ENCODE measurements at places on chromosomes 16 and 17.

DNA sequence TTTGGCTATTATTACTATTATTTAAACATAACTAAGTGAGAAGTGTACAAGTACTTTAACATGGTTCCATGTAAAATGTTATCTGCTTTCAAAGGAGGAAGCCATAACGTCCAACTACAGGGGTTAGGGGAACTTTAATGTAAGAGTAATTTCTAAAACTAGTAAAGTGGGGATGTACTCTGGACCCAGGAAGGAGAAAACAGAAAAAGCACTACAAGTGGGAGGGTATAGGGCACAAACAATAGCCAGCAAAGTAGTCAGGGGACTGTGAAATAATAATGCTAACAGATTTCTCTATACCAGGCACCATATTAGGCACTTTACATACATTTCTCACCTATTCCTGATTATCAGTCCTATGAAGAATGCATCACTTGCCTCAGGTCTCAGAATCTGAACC is 19.6 kb downstream of the USP31 start:
- DNase-seq = no peak

DNA sequence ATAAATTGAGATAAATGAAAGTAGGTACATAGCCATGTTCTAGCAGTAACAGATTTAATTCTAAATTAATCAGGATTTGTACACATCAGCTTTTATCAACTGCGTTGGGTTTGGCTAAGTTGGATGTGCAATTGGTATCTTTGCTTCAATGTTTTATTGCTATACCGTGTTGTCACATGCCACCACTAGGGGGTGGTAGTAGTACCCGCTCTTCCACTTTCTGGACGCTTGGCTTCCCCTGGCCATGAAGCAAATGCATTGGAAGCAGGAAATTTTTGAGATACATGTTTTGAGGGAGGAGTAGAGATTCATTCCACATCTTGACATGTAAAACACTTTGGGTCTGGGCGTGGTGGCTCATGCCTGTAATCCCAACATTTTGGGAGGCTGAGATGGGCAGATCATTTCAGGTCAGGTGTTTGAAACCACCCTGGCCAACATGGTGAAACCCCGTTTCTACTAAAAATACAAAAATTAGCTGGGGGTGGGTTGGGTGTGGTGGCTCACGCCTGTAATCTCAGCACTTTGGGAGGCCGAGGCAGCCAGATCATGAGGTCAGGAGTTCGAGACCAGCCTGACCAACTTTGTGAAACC is 58.6 kb downstream of the EMP2 start:
- DNase-seq = peak; percentile 46

GRCh38 chr16:426115-426905 is 861 bp downstream of the RAB11FIP3 start:
- no peak for DNase-seq

- no peak for DNase-seq
Measured at GRCh38 chr17:74795327-74796020, 19.3 kb upstream of the NAT9 start.

DNA sequence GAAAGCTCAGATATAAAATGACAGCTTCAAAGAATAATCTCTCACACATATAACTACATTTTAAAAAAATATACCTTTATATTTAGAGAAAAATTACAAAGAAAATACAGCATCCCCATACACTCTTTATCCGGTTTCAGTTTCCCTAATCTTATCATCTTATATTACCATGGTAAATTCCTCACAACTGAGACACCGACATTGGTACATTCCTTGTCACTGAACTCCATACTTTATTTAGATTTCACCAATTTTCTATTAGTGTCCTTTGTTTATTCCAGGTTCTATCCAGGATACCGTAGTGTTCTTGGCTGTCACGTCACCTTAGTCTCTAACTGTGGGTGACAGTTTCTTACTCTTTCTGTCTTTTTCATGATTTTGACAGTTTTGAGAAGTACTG is 22.0 kb upstream of the ABCA10 start:
- no peak for DNase-seq

GRCh38 chr17:51121620-51122472 is 1.2 kb upstream of the SPAG9 start:
- DNase-seq = peak; percentile 80

DNA sequence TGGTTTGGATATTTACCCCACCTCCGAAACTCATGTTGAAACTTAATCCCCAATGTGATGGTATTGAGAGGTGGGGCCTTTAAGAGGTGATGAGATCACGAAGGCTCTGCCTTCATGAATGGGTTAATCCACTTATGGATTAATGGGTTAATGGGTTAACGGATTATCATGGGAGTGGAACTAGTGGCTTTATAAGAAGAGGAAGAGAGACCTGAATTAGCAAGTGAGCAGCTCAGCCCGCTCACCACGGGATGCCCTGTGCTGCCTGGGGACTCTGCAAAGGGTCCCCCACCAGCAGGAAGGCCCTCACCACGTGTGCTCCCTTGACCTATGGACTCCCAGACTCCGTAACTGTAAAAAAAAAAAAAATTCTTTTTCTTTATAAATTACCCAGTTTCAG is 16.5 kb upstream of the GPRC5B start:
- no peak for DNase-seq

DNA sequence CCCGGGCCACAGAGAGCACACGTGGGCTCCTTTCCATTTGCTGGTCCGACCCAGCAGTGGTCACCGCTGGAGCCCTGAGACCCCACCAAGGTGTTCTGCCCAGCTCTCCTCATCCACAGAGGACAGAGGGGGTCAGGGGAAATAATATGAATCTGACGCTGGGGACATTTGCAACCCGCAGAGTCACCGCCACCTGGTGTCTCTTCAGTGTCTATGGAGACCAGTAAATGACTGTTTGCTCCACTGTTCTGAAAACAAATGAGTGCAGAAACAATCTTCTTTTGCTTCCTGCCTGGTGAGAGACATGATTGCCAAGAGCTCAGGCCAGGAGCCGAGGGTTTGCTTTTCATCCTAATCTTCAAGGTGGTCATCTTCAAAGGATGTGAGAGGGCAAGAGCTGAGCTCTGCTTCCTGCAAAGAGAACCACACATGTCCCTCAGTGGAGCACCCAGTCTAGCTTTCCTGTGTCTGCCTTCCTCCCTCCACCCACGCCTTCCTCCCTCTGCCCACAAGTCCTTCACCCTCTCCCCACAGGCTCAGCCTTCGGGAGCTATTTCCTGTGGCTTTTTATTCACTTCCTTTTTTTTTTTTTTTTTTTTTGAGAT is 14.7 kb upstream of the KLHDC4 start:
- peak; percentile 50 for DNase-seq

- peak; percentile 67 for DNase-seq
Measured at GRCh38 chr17:57114085-57114673, 29.1 kb downstream of the AKAP1 start.

- DNase-seq = no peak
Measured at GRCh38 chr16:72974142-72974769, 73.7 kb downstream of the ZFHX3 start.

GRCh38 chr17:78748730-78749317 is 33.2 kb downstream of the CYTH1 start:
- DNase-seq = peak; percentile 91

DNA sequence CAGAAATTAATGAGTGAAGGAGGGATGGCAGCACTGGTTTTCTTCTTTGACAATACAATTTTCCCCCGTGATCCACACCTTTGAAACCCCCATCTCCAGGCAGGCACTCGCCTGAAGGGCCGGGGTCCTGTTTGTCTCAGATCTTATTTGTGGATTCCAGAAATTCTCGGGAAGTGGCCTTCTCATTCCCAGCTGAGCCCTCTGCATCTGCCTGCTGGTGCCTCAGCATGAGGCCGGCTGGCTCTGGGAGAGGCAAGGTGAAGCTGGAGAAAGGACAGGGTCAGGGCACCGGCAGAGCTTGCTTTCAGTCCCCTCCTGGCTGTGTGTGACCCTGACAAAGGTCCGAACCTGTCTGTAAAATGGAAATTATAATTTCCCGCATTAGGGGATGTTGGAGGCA is 35.8 kb upstream of the C1QL1 start:
- no peak for DNase-seq

- DNase-seq = no peak
Measured at GRCh38 chr16:50172195-50172922, 19.3 kb downstream of the TENT4B start.

- DNase-seq = no peak
Measured at GRCh38 chr17:18371455-18371854, 6.1 kb upstream of the EVPLL start.

GRCh38 chr16:79816081-79816497 is 215.6 kb upstream of the MAF start:
- DNase-seq = no peak

DNA sequence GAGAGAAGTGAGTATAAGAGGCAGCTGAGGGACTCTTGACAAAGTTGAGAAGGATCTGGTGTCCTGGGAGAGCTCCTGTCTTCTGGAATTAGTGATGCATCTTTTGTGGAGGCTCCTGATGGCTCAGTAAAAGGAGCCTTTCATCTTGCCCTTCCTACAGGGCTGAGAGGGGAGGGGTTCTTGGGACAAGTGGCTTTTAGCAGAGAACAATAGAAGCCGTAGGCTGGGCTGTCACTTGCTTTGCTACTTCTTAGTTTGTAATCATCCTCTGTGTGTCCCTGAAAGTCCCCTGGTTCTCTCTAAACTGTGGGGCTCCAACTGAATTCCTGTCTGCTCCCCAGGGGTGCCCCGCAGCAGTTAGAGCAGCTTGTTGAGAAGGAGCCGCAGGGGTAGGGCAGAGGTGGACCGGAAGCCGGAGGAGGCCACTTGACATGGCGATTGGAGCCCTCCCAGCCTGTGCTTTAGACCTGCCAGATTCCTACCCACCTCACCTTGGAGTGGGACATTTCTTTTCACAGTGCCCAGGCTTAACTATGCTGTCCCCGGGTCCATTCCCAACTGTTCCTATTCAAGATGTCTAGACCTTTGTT is 85.1 kb downstream of the PRKCA start:
- DNase-seq = no peak

DNA sequence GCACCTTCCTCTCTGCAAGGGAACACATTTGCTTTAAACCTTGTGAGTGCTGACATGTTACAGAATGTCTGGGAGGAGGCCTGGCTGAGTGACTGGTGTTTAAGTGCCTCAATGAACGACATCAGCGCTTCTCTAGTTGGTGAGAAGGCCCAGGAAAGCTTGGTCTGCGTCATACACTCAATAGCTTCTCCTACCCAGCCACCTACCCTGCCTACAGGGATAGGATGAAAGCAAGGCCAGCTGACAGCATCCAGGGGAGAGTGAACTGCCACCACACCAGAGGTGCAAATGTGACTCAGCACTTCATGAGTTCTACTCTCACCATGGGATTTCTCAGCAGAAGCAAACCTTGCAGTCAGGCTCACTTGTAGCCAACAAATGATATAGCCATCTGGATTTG is 31.7 kb upstream of the CFAP20 start:
- DNase-seq = no peak

DNA sequence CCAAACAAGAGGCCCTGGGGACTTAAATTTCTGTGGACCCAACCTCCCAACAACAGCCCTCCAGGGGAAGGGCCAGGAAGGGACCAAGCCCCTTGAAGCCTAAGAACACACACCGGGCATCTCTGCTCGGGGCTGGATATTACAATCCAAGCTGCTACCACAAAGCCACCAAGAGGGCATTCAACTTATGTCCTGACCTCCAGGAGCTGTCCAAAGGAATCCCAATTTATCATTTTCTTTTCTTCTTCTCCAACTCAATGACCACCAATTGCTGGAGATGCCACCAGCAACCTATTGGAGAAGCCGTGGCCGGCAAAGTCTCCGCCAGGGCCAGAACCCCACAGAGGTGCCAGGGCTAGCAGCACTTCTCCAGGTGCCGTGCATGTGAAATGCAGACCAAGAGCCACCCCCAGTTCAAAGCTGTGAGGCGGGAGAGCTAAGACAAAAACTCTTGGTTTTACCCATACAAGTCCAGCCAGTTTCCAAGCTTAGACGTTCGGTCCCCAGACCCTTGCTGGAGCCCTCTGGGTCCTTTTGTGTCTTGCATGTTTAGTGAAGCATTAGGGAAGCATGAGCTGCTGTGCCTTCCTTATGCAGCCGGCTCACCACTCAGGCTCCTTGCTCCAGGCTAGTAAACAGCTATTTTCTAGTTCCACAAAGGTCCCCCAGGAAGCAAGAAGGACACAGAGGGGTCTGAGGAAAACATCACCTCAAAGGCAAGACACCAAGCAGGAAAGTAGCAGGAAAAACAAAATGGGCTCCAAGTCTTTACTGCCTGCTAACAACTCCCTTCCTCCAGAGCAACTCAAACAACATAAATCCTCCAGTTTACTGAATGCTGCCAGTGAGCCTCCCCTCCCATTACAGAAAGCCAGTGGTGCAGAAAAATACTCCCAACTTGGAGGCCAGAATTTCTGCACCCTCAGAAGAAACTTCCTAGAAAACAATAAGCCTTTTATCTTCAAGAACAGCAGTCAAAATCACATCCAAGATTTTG is 3.2 kb downstream of the PITPNA start:
- no peak for DNase-seq

DNA sequence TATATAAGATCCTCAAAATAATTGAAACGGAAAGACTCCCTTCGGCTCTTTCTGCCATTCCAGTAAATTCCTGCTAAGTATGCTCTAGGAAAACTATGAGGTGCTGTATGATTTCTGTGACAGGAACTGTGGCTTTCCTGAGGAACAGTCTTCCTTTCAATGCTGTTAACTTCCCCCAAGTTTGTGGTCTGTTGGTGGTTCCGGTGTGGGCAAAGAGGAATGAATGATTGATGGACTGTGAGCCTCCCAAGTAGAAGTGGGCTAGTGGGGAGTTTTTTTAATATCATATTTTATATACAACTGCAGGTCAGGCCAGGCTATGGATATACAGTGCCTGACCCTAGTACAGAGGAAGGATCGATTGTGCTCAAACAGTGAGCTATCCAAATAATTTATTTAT is 560.7 kb upstream of the RBFOX1 start:
- DNase-seq = no peak

DNA sequence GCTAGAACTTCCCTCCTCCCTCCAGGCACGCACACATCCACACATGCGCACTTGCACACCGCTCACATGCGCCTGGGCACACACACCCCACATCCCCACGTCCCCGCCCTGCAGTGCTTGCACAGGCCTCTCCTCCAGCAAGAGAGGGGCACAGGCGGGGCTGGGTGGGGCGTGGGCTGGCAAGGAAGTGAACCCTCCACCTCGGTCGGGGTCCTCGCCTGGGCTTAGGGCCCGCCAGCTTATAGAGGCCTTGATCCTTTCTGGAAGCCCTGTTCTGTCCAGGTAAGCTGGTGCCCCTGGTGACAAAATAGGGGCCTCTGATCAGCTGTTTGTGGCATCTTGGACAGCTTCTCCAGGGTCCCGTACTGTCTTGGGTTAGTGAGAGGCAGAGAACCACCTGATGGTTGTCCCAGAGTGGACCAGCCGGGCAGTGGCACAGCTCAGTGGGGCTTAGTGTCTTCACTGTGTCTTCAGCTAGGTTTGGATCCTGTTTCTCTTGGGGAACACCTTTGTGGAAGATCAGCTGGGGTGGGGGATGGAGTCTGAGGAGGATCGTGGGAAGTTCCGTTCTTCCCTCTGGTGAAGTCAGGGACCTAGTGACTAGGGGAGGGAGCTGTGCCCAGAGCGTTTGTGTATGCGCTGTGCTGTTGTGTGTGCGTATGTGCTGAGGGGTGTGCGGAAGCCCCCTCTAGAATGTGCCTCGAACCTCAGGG is 12.1 kb downstream of the TBX4 start:
- no peak for DNase-seq
